RKO (cell line): ENCODE measurements at places on chromosomes 3 and 15.

DNA sequence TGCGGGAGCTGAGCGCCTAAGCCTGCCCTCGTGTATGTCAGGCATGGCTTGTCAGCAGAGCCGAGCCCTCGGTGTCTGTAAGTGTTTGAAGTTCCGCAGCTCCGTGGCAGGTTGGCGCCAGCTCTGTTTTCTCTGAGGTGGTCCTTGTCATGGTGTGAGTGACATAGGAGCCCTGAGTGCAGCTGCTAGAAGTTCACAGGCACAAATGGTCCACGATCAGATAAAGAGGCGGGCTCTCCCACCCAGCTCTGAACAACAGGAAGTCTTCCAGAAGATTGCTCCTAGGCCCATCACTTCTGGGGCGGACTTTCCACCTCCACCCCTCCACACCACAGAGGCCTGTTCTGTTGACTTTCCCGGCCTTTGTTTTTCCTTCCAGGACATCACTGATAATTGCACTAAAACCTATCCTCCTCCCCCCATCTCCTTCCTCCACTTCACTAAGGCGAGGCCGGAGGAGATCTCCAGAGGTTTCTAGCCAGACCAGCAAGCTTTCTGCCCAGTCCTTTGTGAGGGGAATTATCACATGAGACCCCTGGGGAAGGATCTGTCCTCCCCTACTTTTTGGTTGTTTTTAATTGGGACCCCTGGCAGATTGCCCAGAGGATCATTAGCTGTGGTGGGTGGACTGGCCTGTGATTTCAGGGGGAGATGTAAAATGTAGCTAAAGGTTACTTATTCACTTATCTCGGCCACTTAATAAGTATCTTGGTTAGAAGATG, 19.9 kb downstream of the ITPR1 start:
- no peak for DNase-seq

DNA sequence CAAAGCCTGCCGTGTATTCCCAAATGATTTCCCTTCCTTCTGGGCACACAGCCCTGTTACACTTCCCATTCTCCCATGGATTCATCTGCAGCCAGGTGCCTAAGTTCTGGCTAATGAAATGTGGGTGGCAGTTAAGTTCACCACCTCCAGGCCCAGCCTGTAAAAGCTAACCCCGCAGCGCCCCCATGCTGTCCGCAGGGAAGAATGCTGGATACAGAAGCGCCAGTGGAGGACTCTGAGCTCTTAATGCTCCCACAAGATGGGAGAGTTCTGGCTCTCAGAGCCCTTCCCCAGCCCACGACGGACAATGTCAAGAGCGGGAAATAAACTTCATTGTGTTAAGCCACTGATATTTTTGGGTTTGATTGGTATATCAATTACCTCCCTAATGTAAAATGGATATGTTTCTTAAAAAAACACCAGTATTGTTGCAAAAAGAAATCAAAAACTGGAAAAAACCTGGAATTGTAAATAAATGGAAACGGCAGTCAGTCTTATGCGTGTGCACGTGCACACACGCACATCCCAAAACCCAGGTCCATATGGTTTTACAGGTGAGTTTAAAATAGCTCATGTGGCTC, 37.7 kb upstream of the FGD5 start:
- peak; percentile 83 for DNase-seq

- no peak for DNase-seq
Measured at GRCh38 chr3:15333099-15333955, 941 bp upstream of the SH3BP5 start.

DNA sequence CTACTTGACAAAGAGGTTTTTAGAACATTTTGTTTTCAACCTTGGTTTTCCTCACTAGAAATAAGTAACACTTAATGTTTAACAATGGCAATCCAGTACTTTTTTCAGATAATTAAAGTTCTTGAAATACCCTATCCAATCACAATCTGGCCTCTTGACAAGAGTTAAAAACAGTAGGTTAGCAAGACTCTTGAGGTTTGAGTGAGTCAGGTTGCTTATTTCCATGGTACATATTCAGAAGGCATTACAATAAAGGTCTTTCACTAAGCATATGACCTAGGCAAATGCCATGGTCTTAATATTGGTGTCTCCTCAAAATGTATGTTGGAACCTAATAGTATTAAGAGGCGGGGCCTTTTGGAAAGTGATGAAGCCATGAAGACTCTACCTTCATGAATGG, 5.6 kb downstream of the SUCNR1 start:
- DNase-seq = no peak

GRCh38 chr3:121430664-121431215, 115.0 kb downstream of the POLQ start:
- no peak for DNase-seq

GRCh38 chr15:45180648-45181436, 6.9 kb downstream of the SHF start:
- no peak for DNase-seq

DNA sequence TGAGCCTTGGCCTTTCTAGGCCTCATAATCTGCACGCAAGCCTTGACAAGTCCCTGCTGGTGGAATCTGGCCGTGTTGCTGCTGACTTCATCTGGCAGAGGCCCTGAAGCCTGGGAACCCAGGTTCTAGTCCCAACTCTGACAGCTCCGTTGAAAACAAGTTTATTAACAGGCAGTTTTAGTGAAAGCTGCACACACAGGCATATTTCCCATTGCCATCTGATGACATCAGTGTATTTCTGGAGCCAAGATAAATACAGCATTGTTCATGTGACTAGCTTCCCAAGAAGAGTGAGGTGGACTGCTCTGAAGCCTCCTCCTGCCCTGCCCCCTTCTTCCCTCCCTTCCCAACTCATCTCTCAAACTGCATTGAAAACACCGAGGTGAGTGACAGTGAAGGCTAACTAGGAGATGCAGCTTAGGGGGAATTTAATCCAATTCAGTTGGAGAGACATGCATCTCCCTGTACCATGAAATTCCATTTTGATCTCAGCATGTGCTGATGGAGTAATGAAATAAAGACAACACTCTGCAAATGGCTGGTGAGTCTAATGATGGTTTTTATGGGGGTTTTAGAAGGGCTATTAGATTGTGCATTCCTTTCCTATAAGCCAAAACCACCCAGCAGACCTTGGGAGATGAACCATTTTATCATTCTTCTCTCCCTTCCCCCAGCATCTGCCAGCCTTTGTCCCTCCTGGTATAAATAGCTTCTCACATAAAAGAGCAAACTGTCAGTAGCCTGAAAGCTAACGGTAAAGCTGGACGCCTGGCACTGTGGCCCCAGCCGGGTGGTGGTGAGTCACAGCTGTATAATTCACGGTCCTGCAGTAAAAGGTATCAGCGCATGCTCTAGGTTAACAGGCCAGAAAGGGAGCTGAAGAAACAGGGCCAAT, 38.0 kb downstream of the PRICKLE2 start:
- no peak for DNase-seq

GRCh38 chr15:81939604-81940440, 106.0 kb downstream of the MEX3B start:
- peak; percentile 74 for DNase-seq

DNA sequence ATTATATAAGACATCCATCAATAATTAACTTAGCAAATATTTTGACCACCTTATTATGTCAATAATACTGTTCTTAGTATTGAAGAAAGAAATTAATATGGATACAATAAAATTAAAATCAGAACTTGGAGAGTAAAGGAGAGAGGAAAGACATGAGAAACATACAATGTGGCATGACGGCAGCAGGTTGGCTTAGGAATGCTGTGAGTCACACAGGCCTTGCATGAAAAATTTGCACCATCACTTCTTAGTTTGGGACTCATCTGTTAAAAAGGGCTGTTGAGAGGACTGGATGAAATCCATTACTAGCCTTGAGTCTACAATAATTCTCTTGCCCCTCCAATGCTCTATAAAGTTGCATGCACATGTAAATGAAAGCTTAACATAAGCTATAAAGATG, 880.8 kb downstream of the ROBO1 start:
- DNase-seq = no peak

- no peak for DNase-seq
Measured at GRCh38 chr3:13414040-13414729, 5.9 kb downstream of the NUP210 start.

GRCh38 chr15:53080484-53080883, 290.3 kb upstream of the ONECUT1 start:
- no peak for DNase-seq

DNA sequence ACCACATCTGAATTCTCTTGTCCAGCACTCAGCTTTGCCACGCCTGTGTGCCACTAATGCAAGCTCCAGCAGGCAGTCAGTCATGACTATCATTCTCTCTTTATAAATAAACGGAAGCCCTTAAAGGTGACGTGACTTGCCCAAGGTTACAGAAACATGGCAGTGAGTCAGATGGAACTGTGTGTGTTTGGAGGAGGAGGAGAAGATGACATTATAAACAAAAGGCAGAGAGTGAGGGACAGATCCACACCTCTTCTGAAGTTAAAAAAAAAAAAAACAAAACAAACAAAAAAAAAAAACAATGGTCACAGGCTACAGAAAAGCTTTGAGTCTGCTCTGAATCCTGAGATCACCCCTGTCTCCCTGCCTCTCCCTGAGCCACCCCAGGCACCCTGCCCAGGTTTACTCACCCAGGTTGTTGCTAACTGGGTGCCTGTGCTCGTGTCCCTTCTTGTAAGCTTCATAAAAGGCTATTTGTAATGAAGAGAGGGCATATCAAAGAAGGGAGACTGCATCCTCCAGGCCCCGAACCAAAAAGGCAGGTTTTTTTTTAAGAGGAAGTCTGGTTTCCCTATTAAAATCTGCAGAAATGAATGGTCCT, 119.7 kb upstream of the PHLDB2 start:
- DNase-seq = peak; percentile 38

GRCh38 chr3:154152741-154153140, 31.6 kb downstream of the ARHGEF26 start:
- no peak for DNase-seq

DNA sequence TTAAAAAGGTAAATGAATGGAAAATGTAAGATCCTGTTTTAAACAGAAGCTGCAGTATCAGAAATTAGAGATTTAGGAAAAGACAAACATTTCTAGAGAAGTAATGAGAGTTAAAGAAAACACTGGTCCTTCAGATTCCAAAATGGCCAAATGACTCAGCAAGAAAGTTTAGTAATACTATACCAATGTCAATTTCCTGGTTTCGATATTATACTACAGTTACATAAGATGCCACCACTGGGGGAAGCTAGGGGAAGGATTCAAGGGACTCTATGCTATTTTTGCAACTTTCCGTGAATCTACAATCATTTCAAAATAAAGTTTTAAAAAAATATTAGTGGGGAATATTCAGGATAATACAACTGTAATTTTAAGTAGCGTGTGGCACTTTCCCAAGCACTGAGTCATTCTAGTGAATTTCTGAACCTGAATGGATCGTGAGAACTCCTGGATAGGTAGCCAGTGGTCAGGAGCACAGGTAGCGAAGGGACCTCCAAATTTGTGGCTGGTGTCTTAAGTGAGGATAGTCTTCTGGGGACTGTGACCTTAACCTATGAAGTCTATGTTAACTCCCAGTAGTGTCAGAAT, 37.6 kb downstream of the TMCC1 start:
- DNase-seq = no peak

- no peak for DNase-seq
Measured at GRCh38 chr3:177405191-177405672, 207.9 kb upstream of the TBL1XR1 start.

DNA sequence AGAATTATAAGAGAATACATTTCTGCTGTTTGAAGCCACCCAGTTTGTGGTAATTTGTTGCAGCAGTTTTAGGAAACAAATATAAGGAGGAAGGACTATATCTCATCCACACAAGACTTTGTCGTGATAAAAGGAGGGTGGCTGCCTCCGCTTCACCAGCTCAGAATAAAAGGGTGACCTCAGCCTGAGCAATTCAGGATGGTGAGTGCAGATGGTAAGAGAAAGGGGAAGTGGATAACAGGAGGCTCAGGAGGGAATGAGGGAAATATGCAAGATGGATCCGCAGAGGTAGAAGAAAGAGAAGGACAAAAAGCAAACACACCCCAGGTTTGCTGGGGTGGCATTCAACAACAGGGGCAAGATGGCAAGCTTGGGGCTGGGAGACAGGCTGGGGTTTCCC, 108.1 kb upstream of the TNFAIP8L3 start:
- DNase-seq = no peak

DNA sequence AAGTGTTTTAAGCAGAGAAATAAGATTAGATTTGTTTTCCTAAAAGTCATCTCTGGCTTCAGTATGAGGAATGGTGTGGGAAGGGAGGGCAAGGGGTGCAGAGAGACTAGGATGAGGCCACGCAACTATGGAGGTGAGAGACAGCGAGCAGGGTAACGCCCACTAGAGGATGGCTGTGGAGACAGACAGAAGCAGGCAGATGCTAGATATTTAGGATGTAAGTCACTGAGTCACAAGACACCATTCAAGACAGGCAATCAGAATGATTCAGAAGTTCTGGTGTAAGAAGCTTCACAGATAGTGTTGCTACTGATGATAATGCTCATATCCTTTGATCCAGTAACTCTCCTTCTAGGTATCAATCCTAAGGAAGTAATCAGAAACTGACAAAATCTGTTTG, 19.1 kb downstream of the HSPBAP1 start:
- DNase-seq = peak; percentile 50

GRCh38 chr3:27080258-27080525, 289.0 kb downstream of the NEK10 start:
- DNase-seq = no peak

DNA sequence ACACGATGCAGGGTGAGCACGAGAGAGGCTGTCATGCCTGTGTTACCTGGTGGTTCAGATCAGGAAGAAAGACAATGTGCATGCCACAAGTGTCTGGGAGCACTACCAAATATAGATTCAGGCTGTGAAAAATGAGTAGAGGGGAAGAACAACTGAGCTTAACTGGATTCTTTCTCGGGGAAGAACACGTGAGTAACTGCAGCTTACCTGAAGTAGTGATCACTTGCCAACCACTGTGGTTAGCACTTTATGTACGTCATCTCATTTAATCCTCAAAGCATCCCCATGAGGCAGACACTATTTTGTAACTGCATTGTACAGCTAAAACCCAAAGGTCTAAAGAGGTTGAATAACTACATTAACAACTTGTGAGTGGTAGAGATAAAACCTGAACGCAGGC, 746.2 kb downstream of the TUSC7 start:
- no peak for DNase-seq

DNA sequence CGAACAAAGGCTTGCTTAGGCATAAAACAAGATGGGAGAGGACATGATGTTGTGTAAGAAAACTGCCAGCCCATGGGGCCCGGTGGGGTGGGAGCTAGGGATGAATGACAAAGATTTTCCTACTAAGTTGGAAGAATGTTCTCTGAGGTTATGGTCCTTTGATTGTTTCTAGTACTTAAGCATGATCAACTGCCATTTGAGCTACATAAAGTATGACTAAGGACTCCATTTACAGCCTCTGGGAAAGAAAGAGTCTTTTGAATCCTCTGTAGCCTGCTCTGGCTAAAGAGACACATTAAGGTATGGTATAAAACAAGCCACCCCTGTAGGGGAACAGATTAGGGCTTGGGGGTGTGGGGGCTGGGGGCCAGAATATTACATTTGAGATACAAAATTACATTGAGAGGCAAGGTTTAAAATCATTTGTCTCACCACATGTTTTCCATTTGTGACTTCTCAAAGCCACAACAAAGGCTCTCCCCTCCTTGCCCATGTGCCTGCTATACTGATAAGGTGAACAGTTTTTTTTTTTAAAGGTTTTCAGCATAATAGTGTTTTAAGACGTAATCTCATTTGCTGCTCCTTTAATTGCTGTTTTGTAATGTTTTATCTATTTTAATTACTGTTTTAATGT, 323.4 kb downstream of the CHST2 start:
- DNase-seq = no peak

GRCh38 chr3:192373586-192373985, 353.8 kb downstream of the FGF12 start:
- no peak for DNase-seq
